ENCODE measurements at places on chromosomes 5 and 9.

GRCh38 chr5:116137544-116138378 is 52.9 kb downstream of the COMMD10 start:
- no peak for DNase-seq

DNA sequence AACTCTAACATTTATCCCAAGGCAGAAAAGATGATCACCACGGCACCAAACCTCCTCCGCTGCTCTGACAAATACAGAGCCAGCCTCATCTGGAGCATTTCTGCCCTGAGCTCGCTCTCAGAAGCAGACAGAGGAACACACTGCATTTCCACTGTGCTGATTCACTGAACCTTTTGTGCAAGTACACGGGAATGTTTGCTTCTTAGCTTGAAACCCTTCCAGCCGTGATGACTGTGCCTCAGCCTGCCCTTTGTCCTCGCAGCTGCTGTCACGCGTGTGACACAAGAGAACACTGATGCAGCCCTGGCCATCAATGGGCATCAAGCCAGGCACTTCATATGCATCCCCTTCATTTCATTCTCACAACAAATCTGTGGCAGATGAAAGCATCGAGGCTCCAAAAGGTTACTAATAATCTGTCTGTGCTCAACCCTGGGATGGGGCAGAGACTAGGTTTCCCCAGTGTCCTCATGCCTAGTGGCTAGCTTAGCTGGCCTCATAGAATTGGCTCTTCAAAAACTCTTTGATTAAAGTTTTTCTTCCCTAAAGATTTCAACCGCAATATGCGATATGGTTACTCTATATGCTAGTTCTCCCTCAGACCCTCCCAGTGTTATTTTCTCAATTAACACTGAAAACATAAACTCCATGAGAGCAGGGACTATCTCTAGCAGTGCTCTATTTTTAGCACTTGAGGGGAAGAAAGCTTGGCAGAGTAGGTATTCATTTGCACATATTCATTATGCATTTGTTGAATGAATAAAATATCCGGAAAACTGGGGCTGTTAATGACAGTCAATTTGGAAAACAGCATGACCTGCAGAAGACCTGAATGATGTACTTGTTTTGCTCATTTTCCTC is 7.3 kb downstream of the CDC14B start:
- DNase-seq, result no peak

GRCh38 chr5:88256872-88257271 is 11.8 kb downstream of the TMEM161B start:
- DNase-seq, result no peak

DNA sequence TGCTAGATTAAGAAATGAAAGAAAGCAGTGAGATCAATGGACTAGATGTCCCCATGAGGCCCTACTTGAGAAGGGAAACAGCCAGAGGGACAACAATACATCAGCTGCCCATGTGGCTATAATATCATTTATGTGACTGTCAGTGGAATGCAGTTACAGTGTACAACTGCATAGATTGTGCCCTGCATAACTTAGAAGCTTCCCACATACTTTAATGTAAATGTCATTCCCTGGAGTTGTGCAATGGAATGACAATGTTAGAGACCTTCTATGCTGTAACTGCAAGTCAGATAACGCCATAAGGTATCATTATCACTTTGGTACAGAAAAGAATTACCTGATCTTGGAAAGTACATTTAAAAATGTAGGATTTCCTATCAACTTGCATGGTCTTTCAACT is 67.4 kb downstream of the FBN2 start:
- no peak for DNase-seq

All from stimulated activated CD8-positive, alpha-beta memory T cell treated with anti-CD3 and anti-CD28 coated beads, Interleukin-15, amount 100 ng/mL, for 4 hours (primary cell).